ENCODE measurements at places on chromosomes 4 and X. TPM values are rescaled to one million over a fixed set of nuclear protein-coding genes. Genes with fewer than 3 reads are reported as not detected.

DNA sequence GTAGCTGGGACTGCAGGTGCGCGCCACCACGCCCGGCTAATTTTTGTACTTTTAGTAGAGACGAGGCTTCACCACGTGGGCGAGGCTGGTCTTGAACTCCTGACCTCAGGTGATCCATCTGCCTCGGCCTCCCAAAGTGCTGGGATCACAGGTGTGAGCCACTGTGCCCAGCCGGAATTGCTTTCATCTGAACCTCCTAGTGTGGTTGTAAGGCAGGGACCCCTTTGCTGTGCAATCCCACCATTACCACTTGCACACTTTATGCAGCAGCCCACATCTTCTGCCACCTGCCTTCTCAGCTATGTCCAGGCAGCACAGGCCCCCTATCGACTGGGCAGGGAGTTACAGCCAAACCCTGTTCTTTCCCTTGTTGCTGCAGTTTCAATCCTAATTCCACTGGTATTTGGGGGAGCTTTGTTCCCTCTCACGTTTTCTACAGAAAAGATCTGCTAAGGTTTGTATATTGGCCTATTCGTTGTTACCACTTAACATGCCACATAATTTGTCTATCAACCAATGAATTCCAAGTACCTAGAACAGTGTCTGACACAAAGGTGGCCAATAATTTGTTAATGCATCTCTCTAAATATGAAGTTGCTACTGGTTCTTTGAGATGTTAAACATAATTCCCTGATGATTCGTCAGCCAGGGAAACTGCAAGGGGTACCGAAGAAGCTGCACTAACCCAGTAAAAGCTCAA is 6.5 kb downstream of the RPL39 start:
- DNase-seq: no peak

The KLHL2 gene
- total RNA-seq: 34.0 TPM

The TCEAL7 gene
- total RNA-seq: 9.5 TPM

GRCh38 chr4:85883180-85883579 is 408.2 kb downstream of the ARHGAP24 start:
- DNase-seq: no peak

All from omental fat pad (tissue), 4 donors.